ENCODE measurements at places on chromosomes 3 and 15. TPM values are rescaled to one million over a fixed set of nuclear protein-coding genes. Genes with fewer than 3 reads are reported as not detected.

The ECE2 gene
- not detected for total RNA-seq

The SUSD5 gene
- 11.3 TPM for total RNA-seq

The NR1I2 gene
- not detected for total RNA-seq

The CPN2 gene
- not detected for total RNA-seq

The STRIT1 gene
- not detected for total RNA-seq

The TM4SF4 gene
- total RNA-seq, result 0.38 TPM

The MORC1 gene
- total RNA-seq, result not detected

The ATP13A4 gene
- total RNA-seq, result 0.19 TPM

The GOLGA8T gene
- total RNA-seq, result 0.28 TPM

The C3orf70 gene
- 1.9 TPM for total RNA-seq

Data from regular cardiac myocyte (primary cell).